ENCODE measurements at places on chromosomes 6 and 20. TPM values are rescaled to one million over a fixed set of nuclear protein-coding genes. Genes with fewer than 3 reads are reported as not detected.

GRCh38 chr6:149963462-149964307 is at the start of gene ULBP1:
ULBP1 (plus strand) TSS chr6:149963943; CDS start chr6:149964050, 107 bp downstream.
- H3K36me3 ChIP-seq, result no peaks in the 10 kb centered on the region
- H3K27ac ChIP-seq, result peak within 1 kb of the TSS; percentile 42
- peak within 1 kb of the TSS; percentile 48 for H3K4me3 ChIP-seq
- H3K27me3 ChIP-seq, result no peaks in the 10 kb centered on the region
- H3K4me1 ChIP-seq, result peaks cover 27% of the 10 kb centered on the region

DNA sequence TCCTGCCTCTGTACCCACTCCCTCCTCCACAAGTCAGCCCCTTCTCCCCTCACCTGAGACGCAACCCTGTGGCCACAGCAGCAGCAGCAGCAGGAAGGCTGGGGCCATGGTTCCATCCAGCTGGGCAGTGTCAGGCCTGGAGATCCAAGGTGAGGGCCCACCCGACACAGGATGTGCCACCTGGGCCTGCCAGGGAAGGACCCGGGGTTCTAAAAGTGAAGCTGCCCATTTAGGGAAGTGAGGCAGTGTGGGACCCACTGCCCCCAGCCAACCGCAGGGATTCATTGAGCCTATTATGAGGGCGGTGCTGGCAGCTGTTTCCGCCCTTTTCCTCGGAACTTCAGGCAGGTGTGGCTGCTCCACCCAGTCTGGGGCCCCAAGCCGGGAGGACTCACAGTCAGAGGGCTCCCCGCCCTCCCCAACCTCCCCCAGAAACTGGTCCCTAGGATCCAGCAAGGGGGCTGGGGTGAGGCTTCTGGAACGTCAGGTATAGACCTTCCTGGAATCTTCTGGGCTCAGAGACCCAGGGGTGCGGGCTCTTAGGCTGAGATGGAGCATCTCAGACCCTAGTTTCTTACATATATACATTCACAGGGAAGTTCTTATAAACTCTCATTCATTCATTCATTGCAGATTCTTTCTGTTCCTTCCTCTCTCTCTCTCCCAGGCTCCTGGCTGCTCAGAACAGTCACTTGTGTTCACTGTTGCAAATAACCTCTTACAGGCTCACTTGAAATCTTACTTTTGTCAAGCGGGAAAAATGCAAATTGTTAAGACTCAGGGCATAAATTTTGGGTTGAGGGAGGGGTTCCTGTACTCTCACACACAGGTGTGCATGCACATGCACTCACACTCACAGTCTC is at the start of gene TREML2:
TREML2 (minus strand) TSS at position 249 of the 863 bp plus-strand sequence; CDS start at position 108, 141 bp downstream.
- peak within 1 kb of the TSS; percentile 81 for H3K27ac ChIP-seq
- no peaks in the 10 kb centered on the region for H3K4me1 ChIP-seq
- H3K36me3 ChIP-seq, result no peaks in the 10 kb centered on the region

EDN3 gene
- 0.27 TPM for total RNA-seq

ZBTB46 gene
- 11.5 TPM for total RNA-seq

RPL10A gene
- 1,089 TPM for total RNA-seq
